ENCODE measurements at places on chromosomes 5 and 9.

- DNase-seq: no peak
These were observed 106.0 kb upstream of the MTAP start for GRCh38 chr9:21696411-21696871.

- DNase-seq: no peak
These were observed 180.9 kb upstream of the SLC24A2 start for GRCh38 chr9:19969721-19970120.

DNA sequence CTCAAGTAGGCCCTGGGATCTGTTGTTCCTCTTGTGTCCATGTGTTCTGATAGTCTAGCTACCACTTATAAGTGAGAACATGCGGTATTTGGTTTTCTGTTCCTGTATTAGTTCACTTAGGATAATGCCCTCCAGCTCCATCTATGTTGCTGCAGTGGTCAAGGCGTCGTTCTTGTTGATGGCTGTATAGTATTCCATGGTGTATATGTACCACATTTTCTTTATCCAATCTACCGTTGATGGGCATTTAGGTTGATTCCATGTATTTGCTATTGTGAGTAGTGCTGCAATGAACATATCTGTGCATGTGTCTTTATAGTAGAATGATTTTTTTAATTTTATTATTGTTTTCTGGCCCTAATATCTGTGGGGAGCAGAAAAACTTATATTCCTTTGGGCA lies 74.3 kb downstream of the MAT2B start:
- DNase-seq: no peak

DNA sequence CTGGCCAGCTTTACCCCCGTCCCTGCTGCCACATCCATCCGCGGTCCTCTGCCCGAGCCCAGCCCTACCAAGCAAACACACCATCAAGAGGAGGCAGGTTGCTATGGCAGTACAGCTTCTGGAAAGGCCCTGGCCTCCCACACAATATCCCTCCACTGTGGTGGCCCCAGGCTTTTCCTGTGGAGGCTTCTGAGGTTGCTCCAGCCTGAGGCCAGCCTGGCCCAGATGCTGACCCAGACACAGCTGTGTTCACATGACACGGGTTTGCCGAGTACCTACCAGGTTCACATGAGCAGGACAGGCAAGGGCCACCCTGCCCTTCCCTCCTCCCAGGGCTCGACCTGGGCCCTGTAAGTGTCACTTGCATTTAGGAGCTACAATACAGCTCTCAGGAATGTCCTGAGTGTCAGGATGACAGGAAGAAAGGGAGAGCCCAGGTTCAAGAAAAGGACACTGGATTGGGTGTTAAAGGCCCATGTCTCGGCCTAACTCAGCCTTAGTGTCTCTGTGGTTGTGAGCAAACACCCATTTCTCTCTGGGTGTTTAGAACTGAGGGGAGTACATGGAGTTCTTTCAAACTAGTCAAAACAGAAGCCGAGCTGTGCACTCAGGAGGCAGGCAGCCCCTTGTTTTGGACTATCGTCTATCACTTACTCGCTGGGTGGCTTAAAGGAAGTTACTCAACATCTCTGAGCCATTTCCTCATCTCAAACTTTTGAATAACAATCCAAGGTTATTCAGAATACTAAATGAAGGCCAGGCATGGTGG lies 40.2 kb downstream of the NAIF1 start:
- peak; percentile 61 for DNase-seq

GRCh38 chr5:109387408-109387974 lies 22.3 kb downstream of the PJA2 start:
- DNase-seq: no peak

Data from activated CD4-positive, alpha-beta T cell treated with anti-CD3 and anti-CD28 coated beads, Interleukin-2, amount 10 ng/mL, durations not matched to agents 7 days and 5 days (primary cell).